ENCODE measurements at places on chromosomes 6 and 20.
A peak's percentile ranks its signal among the peaks of the same experiment; 100 is the strongest.

DNA sequence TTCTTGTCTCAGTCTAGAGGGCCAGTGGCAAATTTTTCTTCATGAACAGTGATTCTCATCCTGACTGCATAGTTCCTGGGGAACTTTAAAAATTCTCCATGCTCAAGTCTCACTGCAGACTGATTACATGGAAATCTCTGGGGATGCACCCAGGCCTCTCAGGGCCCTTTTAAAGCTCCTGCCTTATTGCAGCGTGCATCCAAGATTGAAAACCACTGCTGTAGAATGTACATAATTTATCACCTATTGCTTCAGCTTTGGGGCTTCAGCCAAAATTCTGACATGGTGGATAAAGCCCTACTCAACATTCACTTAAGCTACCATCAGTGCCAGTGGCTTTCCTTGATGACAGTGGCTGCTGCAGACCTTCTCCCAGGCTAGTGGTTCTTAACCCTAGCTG, 143.8 kb downstream of the BTBD3 start:
- DNase-seq: no peak

DNA sequence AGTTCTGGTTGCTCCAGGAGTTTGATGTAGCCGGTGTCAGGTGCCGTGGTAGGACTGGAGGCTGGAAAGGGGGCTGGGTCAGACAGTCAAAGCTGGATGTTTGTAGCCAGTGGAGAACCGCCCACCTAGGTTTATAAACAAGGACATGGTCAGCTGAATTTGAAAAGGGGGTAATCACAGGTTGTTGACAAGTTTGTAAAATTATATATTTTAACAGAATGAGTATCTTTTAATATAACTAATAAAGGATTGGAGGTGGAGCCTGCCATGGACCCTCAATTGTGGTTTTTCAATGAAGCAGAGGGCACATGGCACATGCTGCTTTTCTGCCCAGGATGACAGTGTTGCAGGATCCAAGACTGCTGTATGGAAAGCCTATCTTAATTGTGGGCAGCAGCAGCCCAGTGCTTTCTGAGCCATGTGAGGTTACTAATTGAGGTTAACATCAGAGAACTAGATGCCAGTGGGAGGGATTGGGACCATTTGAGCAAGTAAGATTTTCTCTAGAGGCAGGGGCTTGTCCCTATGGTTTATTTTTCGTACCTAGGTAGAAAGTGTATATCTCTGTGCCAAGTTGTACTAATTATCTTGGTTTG, 9.7 kb downstream of the HECA start:
- no peak for DNase-seq

DNA sequence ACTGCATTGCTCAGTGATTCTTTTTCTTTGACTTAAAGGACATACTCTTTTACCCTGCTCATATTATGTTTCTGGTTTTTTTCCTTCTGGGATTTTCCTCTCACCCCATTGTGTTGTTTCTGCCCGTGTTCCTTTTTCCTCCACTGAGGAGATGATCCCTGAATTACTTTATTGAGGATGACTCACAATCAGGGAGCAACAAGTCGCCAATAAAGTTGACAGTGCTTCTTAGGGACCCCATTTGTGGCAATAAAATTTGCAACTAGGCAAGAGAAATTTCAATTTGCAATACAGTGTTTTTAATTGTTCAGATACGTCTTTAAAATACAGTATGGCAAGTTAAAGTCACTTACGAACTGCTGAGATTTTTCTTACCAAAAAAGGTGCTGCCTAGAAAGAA, 217.9 kb downstream of the SOX4 start:
- DNase-seq: no peak

DNA sequence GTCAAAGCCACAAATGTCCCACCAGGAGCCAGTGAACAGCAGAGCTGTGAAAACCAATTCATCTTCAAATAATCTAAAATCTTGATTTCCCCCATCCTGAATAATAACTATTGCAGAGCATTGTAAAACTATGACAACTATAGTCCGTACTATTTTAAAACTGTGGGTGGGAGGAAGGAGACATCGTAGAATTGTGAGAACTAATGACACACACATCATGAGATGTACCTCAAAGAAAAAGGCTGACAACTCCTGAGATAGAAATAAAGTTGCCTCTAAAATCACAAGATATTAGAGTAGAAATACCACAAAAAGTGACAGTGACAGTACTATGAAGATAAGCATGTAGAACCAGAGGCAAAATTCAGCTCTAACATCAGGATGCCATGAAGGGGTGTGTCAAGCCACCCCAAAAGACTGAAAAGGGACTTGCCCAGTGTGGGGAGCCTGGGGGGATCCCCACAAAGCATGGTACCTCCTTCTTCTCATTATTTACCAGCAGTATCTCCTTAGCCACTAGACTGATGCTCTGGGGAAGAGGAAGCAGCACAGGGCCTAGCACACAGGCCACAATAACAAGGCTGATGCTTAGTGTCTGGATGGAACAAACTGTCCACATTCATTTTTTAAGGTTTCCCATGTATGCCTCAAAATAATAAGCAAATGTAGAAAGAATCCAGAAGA, 13.4 kb downstream of the NAPB start:
- no peak for DNase-seq

- DNase-seq: no peak
Observed at GRCh38 chr20:61683721-61684120, 382.0 kb downstream of the TAF4 start.

DNA sequence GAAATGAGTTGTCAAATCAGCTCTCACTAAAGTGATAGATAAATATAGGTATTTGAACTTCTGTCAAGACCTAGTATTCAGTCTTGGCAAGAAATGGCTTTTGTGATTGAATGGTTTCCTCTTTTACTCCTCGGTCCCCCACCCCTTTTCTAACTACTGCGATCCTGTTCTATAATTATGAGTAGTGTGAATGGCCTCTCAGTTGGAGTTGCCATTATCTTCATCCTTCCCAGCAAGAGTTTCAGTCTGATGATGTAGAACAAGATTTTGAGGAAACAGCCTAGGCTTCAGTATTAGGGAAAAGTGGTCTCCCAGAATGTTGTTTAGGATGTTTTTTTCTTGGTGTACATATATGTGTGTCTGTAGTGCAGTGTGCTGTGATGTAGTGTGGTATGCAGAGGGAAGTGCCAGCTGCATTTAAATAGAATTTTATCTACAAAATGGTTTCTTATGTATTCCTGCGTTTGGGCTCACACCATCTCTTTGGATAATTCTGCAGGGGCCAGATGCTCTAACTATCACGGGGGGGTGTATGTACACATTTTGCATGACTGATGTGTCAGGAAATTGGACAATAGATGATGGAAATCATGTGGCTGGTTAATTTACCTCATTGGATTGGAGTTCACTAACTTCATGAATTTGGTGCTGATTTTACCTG, 180.1 kb upstream of the MMS22L start:
- DNase-seq: no peak

GRCh38 chr6:72616406-72617015, 5.4 kb upstream of the KCNQ5 start:
- peak; percentile 23 for DNase-seq

- no peak for DNase-seq
Observed at GRCh38 chr6:40977085-40977484, 61.9 kb downstream of the UNC5CL start.

- DNase-seq: no peak
Observed at GRCh38 chr6:29524044-29524443, 35.5 kb downstream of the UBD start.

- no peak for DNase-seq
Observed at GRCh38 chr20:37228656-37229055, 33.0 kb downstream of the GHRH start.

GRCh38 chr6:22878324-22878701, 308.9 kb downstream of the HDGFL1 start:
- DNase-seq: peak; percentile 25

GRCh38 chr6:100592929-100593328, 128.2 kb upstream of the SIM1 start:
- DNase-seq: no peak

GRCh38 chr20:46832555-46832954, 62.1 kb upstream of the EYA2 start:
- DNase-seq: no peak

GRCh38 chr6:30725713-30726505, 5.8 kb downstream of the TUBB start:
- DNase-seq: peak; percentile 55

- DNase-seq: no peak
Observed at GRCh38 chr6:139515511-139515910, 141.1 kb upstream of the CITED2 start.

GRCh38 chr20:8372824-8373380, 240.8 kb downstream of the PLCB1 start:
- DNase-seq: no peak

- no peak for DNase-seq
Observed at GRCh38 chr6:129684323-129684884, 25.6 kb downstream of the ARHGAP18 start.

- no peak for DNase-seq
Observed at GRCh38 chr6:24910331-24910960, 25.3 kb downstream of the RIPOR2 start.

Measured in kidney glomerular epithelial cell (primary cell).